ENCODE measurements at places on chromosomes 12 and 14. TPM values are rescaled to one million over a fixed set of nuclear protein-coding genes. Genes with fewer than 3 reads are reported as not detected.

GRCh38 chr12:127509066-127509778 lies 757.7 kb upstream of the TMEM132C start:
- DNase-seq, result no peak

GRCh38 chr14:96362071-96362964 lies 823 bp downstream of the ATG2B start:
- DNase-seq, result no peak

DNA sequence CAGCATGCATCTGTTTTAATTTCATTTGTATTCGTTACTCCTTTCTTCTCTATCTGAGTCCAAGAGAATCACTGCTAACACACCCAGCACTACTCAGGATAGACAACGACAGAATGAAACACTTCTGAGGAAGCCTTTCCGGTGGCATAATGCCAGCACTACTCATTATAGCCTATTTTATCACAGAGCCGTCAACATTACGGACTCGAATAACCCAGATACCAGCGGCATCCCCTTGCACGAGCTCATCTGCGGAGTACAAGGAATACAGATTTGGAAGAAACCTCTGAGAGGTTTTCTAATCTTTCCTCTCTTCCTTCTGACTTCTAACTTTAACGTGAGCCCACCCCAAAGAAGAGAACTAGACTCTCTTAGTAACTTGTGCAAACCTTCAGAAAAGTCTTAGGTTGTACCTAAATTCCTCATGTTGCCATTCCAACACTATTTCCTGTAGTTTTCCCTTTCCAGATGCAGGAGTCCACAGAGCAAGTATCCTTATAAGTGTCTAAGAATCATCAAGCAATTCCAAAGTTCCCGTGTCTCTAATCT lies 248.1 kb downstream of the APAF1 start:
- DNase-seq, result no peak

GRCh38 chr14:92263681-92264080 lies 59.3 kb upstream of the SLC24A4 start:
- no peak for DNase-seq

- DNase-seq, result no peak
Measured at GRCh38 chr14:75418850-75419768, 8.7 kb upstream of the JDP2 start.

GRCh38 chr12:94049718-94050117 lies 98.7 kb upstream of the PLXNC1 start:
- no peak for DNase-seq

GRCh38 chr12:79069009-79069408 lies 204.4 kb downstream of the SYT1 start:
- DNase-seq, result no peak

DNA sequence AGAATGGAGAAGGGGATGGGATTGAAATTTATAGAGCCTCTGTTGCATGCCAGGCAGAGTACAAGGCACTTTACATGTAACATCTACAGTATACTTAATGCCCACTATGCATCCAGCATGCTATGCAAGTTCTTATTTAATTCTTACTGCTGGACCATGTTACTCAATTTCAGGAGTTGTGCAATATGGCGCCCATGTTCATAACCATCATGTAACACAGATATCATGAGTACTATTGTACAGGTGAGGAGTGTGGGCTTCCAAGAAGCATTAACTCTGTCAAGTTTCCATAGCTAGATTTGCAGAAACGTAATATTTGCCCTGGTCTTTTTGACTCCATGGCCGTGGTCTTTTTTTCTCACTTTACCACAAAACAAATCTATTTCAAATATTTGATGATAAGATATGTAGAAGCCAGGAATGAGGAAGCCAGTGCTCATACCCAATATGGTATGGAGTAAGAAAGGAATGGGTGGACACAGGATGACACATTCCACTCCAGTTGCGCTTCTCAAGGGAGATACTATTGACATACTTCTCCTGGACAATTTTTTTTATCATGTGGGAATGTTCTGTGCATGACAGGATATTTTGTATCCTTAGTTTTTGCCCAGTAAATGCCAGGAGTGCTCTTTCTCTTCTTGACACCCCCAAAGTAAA lies 191.8 kb downstream of the C12orf75 start:
- no peak for DNase-seq

- no peak for DNase-seq
Measured at GRCh38 chr14:94644102-94644535, 31.9 kb downstream of the SERPINA3 start.

- no peak for DNase-seq
Measured at GRCh38 chr14:33070475-33070874, 131.8 kb downstream of the NPAS3 start.

DNA sequence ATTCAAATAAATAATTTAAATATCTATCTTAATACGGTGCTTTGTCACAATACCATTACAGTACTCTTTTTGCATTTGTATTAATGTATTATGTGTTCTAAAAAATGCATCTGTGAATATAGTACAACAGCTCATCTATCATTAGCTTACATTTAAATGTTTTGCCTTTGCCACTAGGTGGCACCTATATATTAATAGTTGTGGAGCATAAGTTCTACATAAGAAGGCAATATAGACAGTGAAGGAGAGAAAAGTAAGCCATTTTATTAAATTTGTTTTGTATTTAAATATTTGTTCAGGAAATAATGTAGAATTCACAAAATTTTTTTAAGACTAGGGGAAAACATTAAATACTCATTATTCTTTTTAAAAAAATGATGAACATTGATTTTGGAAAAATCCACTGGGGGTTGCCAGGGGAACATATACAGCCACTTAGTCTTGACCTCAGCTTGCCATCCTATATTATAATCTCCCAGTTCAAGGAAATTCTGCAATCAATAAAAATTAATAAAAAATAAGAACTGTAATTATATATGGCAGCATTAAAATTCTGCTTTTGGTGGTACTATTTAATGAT lies 9.8 kb downstream of the CCER1 start:
- no peak for DNase-seq

GRCh38 chr14:92154283-92154942 lies 32.6 kb downstream of the CPSF2 start:
- DNase-seq, result no peak

DNA sequence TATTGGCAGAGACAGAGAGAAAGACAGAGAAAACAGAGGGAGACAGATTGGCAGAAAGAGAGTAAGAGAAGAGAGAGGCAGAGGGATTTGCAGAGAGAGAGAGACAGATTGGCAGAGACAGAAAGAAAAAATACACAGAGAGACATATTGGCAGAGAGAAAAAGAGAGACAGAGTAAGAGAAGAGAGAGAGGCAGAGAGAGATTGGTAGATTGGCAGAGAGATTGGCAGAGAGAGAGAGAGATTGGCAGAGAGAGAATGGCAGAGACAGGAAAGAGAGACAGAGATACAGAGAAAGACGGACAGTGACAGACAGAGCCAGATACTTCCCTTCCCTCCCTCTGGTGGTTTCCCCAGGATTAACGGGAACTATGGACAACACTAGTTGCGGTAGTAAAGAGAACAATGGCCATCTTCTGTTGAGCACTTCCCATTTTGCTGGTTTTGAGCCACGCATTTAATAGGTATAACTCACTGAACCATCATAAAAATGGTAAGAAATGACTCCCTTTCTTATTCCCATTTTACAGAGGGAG lies 2.6 kb upstream of the NOS1 start:
- DNase-seq, result no peak

DNA sequence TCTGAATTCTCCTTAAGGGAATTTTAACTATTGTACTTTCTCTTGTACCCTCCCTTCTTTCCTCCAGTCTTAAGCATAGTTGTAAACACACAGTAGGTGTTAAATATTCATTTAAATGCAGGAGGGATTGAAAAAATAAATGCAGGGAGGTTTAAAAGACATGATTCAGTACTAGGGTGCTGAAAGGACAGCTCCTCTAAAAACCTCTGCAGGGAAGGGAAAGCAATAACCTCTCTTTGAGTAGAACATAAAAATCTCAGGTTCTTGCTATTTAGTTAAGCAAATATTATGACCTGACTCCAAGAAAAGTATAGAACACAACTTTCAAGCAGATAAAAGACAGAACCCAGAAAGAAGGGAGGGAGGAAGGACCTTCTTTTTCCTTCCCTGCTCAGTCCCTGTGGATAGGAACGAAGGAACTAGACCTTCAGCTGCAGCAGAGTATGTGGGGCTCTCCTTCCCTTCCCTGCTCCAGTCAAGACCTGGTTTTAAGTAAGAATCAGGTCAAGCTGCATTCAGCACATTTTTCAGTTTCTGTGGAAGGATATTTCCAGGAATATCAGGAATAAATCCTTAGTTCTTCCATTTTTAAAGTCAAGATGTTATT lies 4.7 kb downstream of the MAP3K9 start:
- DNase-seq, result no peak

DNA sequence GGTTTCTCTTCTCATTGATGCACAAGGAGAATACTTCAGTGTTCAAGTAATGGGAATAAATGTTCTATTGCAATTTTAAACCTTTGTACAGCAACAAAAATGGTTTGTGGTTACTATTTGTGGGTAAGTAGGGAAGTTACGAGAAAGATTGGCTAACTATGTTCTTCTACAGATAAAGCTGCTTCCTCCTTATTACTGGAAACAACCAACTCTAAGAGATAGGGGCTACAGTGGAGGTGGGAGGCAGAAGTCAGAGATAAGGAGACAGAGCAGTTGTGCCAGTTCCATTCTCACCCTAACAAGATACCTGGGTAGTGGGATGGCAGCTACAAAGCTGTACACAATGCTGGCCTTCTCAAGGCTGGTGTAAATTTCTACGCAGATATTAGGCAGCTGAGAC lies 16.2 kb downstream of the NOXRED1 start:
- DNase-seq, result no peak

DNA sequence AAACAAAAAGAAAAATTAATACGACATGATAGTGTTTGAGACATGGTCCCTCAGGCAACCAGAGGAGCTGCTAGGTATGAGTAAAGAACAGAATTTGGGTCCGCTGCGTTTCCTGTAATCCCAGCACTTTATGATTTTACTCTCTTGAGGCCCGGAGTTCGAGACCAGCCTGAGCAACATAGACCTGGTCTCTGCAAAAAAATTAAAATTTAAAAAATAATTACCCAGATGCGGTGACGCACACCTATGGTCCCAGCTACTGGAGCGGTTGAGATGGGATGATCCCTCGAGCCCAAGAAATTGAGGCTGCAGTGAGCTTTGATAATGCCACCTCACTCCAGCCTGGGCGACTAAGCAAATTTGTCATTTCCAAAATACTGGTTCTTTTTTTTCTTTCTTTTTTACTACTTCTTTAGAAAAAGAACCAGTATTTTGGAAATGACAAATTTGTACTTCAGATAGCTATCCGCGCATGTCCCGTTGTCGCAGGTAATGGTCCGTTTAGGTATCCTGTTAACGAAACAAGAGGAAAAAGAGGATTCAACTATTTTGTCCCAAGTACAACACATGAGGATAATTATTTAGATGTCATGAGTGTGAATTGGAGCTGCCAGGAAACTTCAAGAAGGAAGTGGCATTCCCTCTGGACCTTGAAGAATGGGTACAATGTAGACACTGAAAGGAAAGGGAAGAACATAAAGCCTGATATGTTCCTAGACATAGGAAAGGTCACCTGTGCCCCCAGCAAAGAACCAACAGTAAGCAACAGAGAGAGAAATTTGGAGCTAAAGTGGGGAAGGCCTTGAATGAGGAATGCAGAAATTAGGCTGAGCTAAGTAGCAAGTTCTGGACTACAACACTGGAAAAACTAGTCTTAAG lies 1.2 kb upstream of the HECTD1 start:
- no peak for DNase-seq

GRCh38 chr12:570921-571794 lies 92.1 kb downstream of the NINJ2 start:
- DNase-seq, result no peak

DNA sequence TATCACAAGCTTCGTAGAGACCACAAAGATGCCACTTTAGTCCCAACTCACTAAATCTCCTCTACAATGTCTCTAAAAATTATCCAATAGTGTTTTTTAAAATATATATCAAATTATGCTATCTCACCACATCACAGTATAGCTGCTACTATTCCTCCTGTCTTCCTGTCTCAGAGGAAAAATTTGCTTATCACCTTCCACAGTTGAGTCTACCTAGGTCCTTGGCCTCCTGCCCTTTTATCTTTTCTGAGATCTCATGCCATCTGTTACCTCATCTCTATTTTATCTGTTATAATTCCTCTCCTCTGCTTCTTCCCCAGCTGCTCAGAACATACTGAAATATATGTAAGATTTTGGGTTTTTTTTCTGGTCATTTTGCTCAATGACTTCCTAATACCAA lies 568.2 kb downstream of the DIO2 start:
- DNase-seq, result no peak

- DNase-seq, result no peak
Measured at GRCh38 chr12:4562034-4562657, at the start of gene DYRK4. DYRK4 (plus strand) TSS chr12:4562208; CDS start chr12:4562246, 38 bp downstream.

DNA sequence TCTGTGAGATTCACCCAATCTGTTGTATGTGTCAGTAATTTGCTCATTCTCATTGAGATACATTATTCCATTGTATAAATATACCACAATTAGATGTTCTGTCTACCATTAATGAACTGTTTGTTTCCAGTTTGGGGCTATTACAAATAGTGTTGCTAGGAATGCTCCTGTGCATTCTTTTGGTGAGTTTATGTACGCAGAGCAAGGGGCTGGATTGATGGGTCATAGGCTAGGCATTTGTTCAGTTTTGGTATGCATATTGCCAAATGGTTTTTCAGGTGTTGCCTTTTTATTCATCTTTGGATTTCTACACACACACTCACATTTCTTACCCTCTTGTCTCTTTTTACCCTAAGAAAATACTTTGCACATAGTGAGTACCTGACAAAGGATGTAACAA lies 93.4 kb downstream of the GPATCH2L start:
- DNase-seq, result no peak

DNA sequence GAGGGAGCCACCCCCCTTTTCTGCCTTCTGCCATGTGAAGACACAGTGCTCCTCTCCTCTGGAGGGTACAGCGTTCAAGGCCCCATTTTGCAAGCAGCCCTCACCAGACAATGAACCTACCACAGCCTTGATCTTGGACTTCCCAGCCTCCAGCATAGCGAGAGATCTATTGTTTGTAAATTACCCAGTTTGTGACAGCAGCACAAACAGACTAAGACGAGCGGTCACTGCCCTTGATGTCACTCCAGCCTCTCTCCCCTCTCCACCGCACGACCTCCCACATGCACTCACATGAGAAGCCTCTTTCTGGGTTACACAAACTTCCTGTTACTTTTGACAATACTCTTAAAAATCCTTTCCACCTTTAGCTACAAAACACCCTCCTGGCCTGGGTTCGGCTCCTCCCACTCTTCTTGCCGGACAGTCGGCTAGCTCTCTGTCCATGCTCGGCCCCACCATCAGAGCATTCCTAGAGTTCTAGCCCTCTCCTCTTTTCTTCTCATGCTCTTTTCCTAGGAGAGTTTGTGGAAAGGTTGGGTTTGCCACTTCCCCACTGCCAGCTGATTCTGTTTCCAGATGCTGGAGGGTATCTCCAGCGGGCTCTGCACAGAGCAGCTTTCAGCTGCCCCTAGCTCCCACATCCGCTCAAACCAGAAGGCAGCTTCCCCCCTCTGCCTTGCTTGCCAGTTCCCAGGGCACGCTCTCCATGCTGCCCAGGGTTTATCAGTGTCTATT lies 124.3 kb downstream of the FOXN3 start:
- no peak for DNase-seq

GRCh38 chr12:6699989-6700645 lies 498 bp downstream of the PIANP start:
- DNase-seq, result no peak

The TMEM52B gene
- 1.6 TPM for total RNA-seq

The CCDC175 gene
- total RNA-seq, result not detected

The TRIM9 gene
- total RNA-seq, result 1.7 TPM

The FIGNL2 gene
- 0.42 TPM for total RNA-seq

The ZNF641 gene
- total RNA-seq, result 30.7 TPM

The KRT8 gene
- 508 TPM for total RNA-seq

The TBK1 gene
- 24.1 TPM for total RNA-seq

The TAS2R43 gene
- 0.50 TPM for total RNA-seq

The RAD52 gene
- 11.1 TPM for total RNA-seq

The PLD4 gene
- total RNA-seq, result 0.23 TPM

The TSPAN9 gene
- 13.7 TPM for total RNA-seq

The ENTPD5 gene
- 6.3 TPM for total RNA-seq

The SERPINA4 gene
- not detected for total RNA-seq

All from esophagus muscularis mucosa (tissue), 4 donors.